ENCODE measurements at places on chromosomes 1 and 21.

DNA sequence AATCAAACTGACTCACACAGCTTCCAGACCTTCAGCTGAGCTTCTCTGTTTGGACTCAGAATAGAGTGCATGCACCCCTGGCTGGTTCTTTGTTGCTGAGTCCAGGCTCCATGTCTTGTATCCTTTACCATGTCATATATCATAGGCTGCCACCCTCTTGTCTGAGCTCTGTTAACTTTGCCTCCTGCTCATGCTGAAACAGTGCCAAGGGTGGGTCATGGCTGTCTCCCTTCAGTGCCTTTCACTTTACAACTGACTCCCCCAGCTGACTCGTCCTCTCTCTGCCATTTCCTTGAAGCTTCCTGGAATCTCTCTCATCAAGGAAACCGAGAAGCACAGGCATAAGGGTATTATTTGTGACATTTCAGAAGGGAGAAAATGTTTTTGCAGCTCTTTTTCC, 885.3 kb downstream of the TTLL7 start:
- DNase-seq = no peak

DNA sequence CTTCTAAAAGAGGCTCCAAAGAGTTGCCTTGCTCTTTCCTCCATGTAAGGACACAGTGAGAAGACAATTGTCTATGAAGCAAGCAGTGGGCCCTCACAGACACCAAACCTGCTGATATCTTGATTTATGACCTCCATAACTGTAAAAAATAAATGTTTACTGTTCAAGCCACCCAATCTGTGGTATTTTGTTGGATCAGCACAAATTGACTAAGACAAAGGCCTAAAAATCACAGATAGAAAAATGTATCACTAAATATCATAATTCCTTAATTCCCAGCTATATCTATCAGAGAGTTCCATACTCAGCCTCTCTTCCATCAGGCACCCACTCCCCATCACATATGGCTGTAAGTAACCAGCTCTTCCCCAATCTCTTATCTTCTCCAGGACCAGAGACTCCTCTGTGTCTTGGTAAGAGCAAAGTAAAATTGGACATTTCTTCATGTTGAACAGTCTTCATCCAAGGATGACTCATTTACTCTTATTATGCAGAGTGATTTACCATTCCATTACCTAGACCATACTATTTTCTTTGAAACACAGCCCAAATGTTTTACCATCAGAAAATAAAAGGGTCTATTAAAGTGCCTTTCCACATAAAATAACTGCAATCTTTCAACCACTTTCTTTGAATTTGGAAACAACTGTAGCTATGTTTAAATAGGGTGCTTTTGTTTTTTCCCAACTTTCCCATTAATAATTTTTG, 503.6 kb downstream of the MRPL39 start:
- no peak for DNase-seq

DNA sequence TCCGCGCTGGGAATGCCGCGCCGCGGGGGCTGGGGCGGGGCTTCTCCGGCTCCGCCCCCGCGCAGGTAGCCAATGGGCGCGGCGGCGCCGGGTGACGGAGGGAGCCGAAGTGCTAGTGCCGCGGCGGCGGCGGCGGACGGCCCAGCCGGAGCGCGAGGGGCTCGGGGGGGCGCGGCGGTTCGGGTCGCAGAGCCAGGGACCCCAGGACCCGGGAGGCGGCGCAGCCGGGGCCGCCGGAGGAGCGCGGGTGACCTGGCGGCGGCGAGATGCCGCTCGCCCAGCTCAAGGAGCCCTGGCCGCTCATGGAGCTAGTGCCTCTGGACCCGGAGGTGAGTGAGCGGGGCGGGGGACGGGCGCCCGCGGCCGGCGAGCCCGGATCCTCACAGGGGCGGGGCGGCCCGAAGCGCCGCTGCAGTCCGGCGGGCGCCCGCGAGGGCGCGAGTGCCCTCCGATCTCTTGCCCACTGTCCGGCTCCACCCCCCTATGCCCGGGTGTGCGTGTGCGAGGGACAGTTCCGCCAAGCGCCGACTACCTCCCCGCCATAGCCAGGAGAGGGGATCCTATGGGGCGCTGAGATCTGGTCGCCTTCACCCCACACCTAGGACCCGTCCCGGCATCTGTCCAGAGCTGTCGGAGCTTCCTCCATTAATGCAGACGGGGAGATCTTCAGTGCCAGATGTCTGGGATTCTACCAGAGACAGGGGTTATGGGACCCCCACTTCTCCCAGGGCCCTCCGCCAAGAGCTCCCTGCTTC, at the start of gene RPS6KA1:
Gene RPS6KA1 (plus strand): TSS at position 107 of the 755 bp plus-strand sequence. CDS start 160 bp downstream, at position 267.
- peak; percentile 86 for DNase-seq

DNA sequence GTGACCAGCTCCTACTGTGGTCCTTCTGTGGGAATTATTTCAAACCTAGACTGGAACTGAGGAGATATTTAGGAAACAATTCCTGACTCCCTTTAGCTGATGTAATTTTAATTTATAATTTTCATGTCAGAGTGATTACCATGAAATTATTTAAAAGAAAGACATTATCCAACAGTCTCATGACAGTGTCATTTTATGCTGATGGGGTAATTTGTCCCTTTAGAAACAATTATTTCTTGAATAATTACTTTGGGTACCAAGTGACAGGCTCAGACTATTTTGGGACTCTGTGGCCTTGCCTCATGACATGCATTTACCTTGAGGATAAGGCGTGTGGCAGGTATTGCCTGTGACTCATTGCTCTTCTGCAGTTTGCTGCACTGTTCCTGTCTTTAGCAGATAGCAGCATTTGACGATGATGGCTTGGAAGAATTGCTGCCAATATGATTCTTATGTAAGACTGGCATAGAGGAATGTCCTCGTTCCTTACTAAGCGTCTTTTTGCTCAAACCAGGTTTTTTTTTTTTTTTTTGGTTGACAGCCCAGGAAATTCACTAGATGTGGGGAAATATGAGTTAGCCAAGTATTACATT, 206.0 kb upstream of the HMCN1 start:
- no peak for DNase-seq

GRCh38 chr1:24875991-24876506, 54.0 kb downstream of the RUNX3 start:
- no peak for DNase-seq

- no peak for DNase-seq
These were observed 139.6 kb downstream of the ZNF644 start for GRCh38 chr1:90882221-90882620.

DNA sequence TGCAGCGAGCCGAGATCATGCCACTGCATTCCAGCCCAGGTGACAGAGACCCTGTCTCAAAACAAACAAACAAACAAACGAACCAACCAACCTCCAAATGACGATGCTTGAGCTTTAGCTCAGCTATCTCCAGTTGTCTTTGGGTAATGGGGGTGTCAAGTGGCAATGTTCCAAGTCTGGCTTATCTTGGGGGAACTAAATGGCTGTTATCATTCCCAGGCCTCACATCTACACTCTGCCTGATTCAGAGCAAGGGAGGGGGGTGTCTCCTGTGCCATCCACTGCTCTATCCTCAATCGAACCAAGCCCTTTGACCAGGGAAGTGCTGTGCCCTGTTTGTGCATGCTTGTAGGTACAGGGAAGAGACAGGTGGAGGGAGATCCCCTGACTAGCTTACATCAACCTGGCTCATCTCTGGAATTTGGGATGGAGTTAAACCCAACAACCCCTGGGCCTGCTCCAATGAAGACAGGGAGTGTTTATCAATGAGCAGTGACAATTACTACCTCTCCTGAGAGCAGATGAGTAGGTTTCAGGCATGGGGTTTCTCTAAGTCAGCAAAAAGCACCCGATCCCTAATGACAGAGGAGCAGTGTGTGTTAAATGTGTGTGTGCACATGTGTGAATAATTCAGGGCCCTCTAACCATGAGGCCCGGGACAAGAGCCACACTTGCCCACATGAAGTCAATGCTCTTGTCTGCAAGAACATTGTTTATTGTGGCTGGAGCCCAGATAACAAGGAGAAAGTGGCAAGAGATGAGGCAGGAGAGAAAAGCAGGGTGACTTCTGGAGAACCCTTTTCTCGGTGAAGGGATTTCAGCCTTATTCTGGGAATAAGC, 20.3 kb upstream of the IL6R start:
- DNase-seq = no peak

DNA sequence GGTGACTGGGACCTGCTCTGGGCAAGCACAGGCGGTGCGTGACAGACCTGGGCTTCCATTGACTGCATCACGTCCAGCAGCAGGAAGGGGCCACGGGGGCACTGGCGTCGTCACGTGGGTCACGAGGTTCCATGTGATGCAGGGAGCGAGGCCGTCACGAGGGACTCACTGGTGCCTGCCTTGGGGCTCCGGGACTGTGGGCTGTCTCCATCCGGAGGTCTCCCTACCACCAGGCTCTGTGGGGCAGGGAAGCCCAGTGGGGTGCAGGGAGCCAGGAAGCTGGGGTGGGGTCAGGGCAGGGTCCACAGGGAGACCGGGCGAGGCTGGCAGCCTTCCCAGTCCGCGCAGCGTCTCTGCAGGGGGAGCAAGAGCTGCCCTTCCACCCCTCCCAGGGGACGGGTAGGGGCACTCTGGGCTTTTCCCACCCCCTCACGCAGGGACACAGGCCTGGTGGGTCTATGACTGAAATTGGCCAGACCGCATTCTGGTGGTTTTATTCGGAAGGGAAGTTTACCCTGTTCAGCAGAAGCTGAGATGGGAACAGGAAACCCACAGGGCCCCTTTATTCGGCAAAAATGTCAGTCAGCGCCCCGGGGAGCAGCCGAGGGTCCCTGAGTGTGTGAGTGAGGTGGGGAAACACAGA, 416 bp upstream of the TNFRSF14 start:
- no peak for DNase-seq

GRCh38 chr1:223177681-223178080, 34.6 kb upstream of the TLR5 start:
- no peak for DNase-seq
